A549 treated with Mapracorat at 1 μM for 4 hours (cell line): ENCODE measurements at places on chromosomes 6 and 20. TPM values are rescaled to one million over a fixed set of nuclear protein-coding genes. Genes with fewer than 3 reads are reported as not detected.

Gene C6orf89
- 13.4 to 19.0 TPM (median 16.5 TPM) in 5 replicates for total RNA-seq

Gene EEF1A2
- total RNA-seq: 132 to 182 TPM (median 150 TPM) in 5 replicates

Gene RPL10A
- total RNA-seq: 1,498 to 1,585 TPM (median 1,526 TPM) in 5 replicates

Gene AVP
- total RNA-seq: not detected in 5 replicates

Gene FGD2
- 0.04 to 0.08 TPM in 2 of 5 replicates, not detected in the others for total RNA-seq

Gene B3GALT4
- total RNA-seq: 0.56 to 1.3 TPM (median 0.87 TPM) in 5 replicates

Gene MRPL18
- total RNA-seq: 76.5 to 102 TPM (median 87.7 TPM) in 5 replicates

Gene AURKA
- 94.7 to 105 TPM (median 103 TPM) in 5 replicates for total RNA-seq

Gene EPB41L1
- 58.5 to 81.6 TPM (median 74.2 TPM) in 5 replicates for total RNA-seq

Gene ID4
- 0.71 to 1.3 TPM (median 0.85 TPM) in 5 replicates for total RNA-seq

Gene MOG
- not detected in 5 replicates for total RNA-seq

Gene ADGRG6
- total RNA-seq: 44.3 to 75.7 TPM (median 63.2 TPM) in 5 replicates

Gene BFSP1
- total RNA-seq: 3.7 to 5.1 TPM (median 4.1 TPM) in 5 replicates

Gene EPHA7
- total RNA-seq: 0.04 to 0.10 TPM (median 0.09 TPM) in 5 replicates

Gene FOXS1
- total RNA-seq: 0.17 to 0.86 TPM (median 0.61 TPM) in 5 replicates

Gene LPIN3
- total RNA-seq: 10.1 to 17.1 TPM (median 12.5 TPM) in 5 replicates

Gene CTAGE9
- total RNA-seq: not detected in 5 replicates

Gene FNDC1
- total RNA-seq: 0.06 to 0.13 TPM (median 0.11 TPM) in 5 replicates

Gene TTK
- 15.9 to 20.5 TPM (median 19.2 TPM) in 5 replicates for total RNA-seq

Gene PRPH2
- not detected in 5 replicates for total RNA-seq

Gene TMEM200A
- total RNA-seq: 0.06 to 0.07 TPM in 2 of 5 replicates, not detected in the others

Gene FAM217A
- total RNA-seq: not detected in 5 replicates

Gene EBF4
- 2.9 to 4.0 TPM (median 3.0 TPM) in 5 replicates for total RNA-seq

Gene SCUBE3
- 0.03 to 0.07 TPM (median 0.05 TPM) in 5 replicates for total RNA-seq

Gene FOXO3
- total RNA-seq: 9.5 to 13.2 TPM (median 11.2 TPM) in 5 replicates

Gene MTCH1
- total RNA-seq: 112 to 137 TPM (median 134 TPM) in 5 replicates

Gene COL9A1
- not detected in 5 replicates for total RNA-seq

Gene TUBB1
- total RNA-seq: not detected in 5 replicates

Gene TOMM6
- total RNA-seq: 279 to 317 TPM (median 304 TPM) in 5 replicates
